A549 treated with Hydrocortisone at 1 μM for 4 hours (cell line): ENCODE measurements at places on chromosomes 16 and 17. TPM values are rescaled to one million over a fixed set of nuclear protein-coding genes. Genes with fewer than 3 reads are reported as not detected.

The REXO5 gene
- total RNA-seq = 3.6 to 5.6 TPM (median 4.2 TPM) in 5 replicates

The CIITA gene
- 0.03 to 0.15 TPM (median 0.13 TPM) in 5 replicates for total RNA-seq

The ZNF423 gene
- total RNA-seq = 0.08 to 0.28 TPM (median 0.18 TPM) in 5 replicates

The HEATR9 gene
- not detected in 5 replicates for total RNA-seq

The NEUROD2 gene
- total RNA-seq = not detected in 5 replicates
